Left lobe of liver (tissue), 2 donors: ENCODE measurements at places on chromosomes 6 and 20.

DNA sequence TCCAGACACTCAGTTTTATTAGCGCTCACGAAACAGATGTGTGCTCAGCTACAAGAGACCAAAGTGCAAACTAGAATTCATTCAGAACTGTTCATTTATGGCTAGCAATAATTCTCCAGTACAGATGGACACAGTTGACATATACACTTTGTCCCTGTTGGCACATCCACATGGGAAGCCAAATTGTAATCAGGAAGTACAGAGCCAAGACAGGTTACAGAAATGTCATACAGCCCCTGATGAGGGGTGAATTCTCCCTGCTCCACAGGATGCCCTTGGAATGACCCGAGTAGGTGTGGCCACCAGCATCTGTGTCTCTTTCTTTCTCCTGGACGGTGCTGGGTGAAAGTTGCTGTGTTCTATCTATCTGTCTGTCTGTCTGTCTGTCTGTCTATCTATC is 7.6 kb downstream of the DHX35 start:
- DNase-seq = no peak

GRCh38 chr6:105675715-105676397 is 273.0 kb upstream of the PREP start:
- no peak for DNase-seq

GRCh38 chr6:125198398-125198937 is 44.9 kb downstream of the TPD52L1 start:
- no peak for DNase-seq

DNA sequence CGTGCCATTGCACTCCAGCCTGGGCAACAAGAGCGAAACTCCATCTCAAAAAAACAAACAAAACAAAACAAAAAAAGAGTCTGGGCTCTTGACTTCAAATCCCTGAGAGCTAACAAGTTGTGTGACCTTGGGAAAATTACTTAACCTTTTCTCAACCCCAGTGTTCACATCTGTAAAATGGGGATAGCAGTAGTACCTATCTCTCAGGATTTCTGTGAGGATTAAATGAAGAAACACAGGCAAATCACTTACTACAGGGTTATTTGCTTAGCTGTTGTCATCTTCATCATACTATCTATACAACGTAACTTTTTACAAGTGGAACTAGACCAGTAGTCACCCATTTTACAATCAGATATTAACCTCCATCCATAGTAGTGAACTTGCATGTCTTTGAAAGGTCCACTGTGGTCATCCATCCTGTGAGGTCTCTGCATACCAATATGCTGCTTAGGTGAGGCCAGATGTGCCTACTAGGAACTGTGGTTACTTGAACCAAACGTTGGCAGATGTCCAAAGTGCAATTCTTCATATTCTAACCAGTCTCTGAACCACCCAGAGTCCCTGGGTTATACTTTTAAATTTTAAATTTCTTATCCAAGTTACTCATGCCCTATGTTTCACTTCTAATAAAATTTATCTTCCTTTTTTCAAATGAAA is 128.9 kb upstream of the BEND3 start:
- no peak for DNase-seq

DNA sequence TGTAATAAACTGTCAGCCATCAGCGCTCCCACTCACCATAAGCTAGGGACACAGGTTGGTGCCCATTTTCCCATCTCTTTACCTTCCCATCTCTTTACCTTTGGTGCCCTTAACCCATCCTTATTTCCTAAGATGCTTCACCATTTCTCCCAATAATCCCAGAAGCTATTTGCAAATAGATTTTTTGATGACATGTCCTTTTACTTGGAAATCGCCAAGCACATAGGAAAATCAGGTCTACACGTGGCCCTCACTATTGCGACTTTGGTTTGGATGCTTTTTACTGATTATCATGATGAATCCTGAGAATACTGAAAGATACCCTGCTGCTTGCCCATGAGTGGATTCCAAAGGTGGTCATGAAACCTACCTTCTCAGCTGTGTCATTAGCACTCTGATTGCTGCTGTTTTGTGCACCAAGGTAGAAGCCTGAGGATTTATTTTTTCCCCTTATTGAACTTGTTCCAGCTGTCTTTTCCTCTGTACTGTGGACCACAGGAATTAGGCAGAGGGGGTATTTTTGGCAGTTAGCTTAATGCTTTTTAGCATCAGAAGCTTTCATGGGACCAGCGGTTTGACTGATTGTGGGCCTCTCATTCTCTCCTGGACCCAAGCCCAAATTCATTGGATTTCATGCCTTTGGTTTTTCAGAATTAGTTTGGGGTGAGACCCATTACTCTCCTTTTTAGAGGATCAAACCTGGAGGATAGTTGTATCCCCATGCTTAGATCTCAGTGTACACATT is 229.6 kb upstream of the RIN2 start:
- DNase-seq = no peak

DNA sequence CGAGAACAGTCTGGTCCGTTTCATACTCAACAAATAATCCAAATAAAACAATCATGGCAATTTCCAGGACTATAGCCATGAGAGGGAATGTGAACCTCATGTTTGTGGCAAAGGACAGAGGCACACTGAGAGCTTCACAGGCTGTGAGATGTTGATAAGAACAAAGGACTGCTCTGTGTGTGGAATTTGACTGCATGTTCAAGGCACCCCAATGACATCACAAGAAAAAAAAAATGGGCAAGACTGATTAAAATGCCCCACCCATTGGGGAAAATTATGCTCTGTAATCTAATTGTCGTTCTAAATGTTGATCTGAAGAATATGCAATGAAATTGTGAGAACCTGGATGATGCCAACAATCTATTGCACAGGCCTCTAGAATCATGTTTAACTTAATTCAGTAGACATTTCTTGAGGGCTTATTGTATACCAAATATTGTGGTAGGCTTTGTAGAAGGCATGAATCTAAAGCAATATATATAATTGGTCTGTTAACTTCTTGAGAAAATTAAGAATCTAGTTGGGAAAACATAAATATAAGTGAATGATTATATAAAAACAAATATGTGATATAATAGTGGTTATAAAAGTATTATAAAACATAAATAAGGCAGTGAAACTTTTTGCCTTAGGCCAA is at the start of gene RHAG:
Gene RHAG (minus strand): TSS at position 127 of the 637 bp plus-strand sequence. CDS start 27 bp downstream, at position 100.
- no peak for DNase-seq

- no peak for DNase-seq
Measured at GRCh38 chr6:47034926-47035325, 7.2 kb downstream of the ADGRF1 start.

GRCh38 chr6:35048631-35049083 is 92.5 kb downstream of the TCP11 start:
- no peak for DNase-seq

DNA sequence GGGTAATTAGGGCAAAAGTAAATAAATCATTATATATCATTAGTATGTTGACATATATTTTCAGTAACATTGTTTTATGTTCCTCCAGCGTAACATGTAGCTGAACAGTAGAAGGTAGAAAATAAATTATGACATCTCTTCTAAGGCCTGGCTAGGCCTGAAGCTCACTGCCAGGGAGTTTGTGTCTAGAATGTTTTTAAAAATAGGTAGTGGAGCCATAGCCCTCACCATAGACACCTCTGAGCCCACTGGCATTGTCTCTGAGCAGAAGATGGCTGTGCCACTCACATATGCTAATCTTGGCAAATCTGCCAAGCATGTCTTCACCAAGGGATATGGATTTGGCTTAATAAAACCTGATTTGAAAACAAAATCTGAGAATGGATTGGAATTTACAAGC is 21.3 kb downstream of the FUCA2 start:
- no peak for DNase-seq

DNA sequence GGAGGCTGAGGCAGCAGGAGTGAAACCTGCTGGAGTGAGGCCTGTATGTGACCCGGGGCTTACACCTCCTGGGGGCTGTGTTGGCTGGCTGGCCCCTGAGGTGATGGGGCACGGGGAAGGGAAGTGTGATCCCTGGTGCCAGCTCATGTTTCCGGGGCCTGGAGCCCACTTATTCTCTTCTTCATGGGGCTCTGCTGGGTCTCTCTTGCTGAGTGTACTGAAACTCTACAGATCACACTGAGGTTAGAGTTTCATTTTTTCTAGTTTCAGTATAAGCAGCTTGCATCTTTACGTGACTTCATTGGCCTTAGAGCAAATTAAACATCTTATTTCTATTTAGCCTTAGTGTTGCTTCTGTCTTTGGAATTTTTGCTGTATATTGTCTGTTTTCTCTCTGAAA is 96.2 kb downstream of the ANKS1A start:
- DNase-seq = no peak

DNA sequence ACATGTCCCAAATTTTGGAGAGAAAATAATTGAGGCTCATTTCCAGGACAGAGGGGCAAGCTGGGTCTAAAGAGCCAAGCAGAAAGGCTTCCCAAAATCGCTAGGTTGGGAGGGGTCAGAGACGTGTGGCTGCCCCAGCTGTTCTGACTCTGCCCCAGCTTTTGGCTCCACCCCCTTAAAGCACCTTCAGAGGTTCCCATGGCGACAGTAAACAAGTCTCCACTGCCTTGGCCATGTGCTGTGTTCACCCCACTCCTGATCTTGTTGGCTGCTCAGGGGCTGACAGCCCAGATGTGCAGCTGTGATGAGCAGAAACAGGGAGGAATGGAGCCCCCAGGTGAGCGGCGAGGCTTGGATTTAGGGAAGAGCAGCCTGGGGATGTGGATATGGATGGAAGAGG is 72.8 kb upstream of the SPTLC3 start:
- no peak for DNase-seq

DNA sequence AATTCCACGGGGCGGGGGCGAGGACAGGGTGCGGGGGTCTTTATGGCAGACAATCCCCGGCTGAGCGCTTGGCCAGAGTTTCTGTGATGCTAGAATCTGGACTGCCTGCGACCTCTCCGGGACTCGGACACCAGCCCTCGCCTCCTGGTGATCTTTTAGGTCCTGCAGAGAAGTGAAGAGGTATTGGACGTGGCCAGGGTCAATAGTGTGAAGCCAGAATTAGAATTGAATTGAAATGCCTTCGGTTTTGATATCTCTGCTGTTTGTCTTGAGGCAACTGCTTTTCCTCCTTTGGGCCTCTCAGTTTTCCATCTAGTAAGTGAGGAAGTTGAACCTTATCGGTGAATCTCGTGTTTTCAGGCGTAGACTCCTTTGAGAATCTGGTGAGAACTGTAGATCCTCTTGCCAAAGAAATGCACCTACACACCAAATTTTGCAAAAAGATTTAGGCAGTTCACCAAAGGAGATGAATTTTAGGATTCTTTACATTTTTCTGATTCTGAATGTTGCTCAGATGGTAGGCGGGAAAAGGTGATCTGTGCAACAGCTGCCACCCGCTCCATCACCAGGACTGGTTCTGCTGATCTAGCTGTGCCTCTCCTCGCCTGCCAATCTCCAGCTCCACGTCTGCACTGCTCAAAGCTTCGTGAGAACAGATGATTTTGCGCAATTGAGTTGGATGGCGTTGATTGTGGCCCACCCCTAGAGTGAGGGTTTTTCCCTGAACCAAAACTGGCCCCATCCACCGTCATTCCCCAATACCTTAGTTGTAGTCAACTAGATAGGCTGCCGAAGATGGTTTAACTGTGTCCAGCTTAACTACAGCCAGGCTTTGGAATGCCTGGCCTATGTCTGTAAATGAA is 837 bp upstream of the OSER1 start:
- no peak for DNase-seq

GRCh38 chr6:21587961-21588480 is 5.5 kb upstream of the SOX4 start:
- peak; percentile 49 for DNase-seq

DNA sequence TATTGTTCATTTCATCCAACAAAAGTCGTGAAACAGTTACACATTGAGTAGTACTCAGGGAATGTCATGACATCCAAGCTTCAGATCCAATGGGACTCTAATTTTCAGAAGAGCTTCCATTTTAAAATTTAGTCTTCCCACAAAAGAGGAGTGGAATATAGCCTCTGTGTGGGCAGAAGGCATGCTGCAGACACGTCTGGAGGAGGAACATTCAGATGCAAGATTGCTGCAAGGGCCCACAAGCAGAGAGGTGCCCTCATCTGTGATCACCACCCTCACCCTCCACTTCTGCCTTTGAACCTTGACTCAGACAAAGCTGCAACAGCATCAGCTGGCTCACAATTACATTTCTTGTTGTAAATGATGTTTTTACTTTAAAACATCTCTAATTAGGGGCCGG is 29.9 kb downstream of the NRN1 start:
- no peak for DNase-seq

DNA sequence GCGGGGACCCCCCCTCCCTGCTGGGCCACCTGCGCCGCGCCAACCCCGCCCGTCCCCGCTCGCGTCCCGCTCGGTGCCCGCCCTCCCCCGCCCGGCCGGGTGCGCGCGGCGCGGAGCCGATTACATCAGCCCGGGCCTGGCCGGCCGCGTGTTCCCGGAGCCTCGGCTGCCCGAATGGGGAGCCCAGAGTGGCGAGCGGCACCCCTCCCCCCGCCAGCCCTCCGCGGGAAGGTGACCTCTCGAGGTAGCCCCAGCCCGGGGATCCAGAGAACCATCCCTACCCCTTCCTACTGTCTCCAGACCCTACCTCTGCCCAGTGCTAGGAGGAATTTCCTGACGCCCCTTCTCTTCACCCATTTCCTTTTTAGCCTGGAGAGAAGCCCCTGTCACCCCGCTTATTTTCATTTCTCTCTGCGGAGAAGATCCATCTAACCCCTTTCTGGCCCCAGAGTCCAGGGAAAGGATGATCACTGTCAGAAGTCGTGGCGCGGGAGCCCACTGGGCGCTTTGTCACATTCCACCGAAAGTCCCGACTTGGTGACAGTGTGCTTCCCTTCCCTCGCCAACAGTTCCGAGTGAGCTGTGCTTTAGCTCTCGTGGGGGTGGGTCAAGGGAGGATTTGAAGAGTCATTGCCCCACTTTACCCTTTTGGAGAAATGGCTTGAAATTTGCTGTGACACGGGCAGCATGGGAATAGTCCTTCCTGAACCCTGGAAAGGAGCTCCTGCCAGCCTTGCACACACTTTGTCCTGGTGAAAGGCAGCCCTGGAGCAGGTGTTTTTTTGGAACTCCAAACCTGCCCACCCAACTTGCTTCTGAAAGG is 2.1 kb downstream of the VEGFA start:
- peak; percentile 84 for DNase-seq

- DNase-seq = peak; percentile 84
Measured at GRCh38 chr20:40511478-40511877, 177.6 kb downstream of the MAFB start.

DNA sequence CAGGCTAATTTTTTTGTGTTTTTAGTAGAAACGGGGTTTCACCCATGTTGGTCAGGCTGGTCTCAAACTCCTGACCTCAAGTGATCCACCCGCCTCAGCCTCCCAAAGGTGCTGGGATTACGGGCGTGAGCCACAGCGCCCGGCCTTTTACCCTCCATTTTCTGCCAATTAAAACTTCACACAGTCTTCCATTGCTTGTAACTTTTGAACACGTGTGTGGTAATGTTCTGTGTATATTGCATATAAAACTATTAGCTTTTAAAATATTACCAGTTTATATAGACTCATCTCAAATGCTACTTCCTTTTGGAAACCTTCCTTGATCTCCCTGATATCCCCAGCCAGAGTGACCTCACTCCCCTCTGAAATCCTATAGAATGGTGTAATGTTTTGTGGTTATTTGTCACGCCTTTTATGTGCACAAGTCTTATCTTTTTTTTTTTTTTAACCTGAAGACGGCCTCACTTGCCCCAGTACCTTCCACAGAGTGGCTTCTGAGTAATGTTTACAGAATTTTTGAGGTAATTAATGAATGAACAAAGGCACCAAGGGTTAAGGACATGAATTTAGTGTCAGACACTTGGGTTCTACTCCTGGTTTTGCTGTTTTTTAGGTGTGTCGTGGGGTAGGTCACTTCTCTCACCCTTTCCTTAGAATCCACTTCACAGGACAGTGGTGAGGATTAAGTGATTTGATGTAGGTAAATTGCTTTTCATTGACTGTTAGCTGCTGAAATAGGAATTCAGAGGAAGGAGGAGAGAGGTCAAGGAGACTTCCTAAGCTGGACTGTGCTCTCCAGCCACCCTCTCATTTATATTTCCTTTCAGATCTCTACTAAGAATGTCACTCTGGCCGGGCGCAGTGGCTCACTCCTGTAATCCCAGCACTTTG is 11.2 kb upstream of the MMP24 start:
- no peak for DNase-seq
